Stimulated activated CD8-positive, alpha-beta memory T cell treated with anti-CD3 and anti-CD28 coated beads, Interleukin-2, amount 100 ng/mL, for 1 hour (primary cell): ENCODE measurements at places on chromosomes 1 and 21.

- no peak for DNase-seq
Observed at GRCh38 chr1:213686983-213687382, 300.8 kb upstream of the PROX1 start.

GRCh38 chr1:177849579-177850290 lies 120.1 kb downstream of the SEC16B start:
- DNase-seq = no peak

DNA sequence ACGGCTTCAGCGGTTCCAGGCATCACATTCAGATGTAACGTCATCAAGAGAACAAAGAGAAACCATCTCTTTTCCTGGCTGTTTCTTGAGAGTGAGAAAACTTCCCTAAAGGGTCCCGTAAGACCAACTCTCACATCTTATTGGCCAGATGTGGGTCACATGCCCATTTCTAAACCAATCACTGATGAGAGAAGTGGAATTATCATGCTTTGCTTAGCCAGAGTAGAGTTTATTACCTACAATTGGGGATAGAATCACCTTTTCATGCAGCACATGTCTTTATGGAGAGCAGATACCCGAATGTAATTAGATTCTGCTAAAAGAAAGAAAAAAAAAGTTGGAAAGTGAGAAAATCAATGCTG lies 54.4 kb downstream of the LYPLAL1 start:
- no peak for DNase-seq

GRCh38 chr1:40053138-40053887 lies 12.8 kb downstream of the CAP1 start:
- DNase-seq = no peak

DNA sequence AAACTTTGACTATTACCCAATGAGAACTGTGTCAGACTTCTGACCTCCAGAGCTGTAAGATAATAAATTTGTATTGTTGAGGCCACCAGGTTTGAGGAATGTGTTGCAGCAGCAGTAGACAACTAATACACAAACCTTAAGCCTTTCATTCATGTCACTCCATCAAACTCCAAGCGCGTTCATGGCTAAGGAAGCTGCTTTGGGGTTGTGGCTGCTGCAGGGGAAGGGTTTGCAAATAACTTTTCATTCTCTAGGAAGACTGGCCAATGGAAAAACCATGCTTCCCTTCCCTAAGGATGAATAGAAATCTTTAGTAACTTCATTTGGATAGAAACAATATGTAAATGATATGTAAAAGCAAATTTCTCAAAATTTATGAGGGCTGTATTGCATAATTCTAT lies 170.4 kb downstream of the RHOU start:
- DNase-seq = no peak

GRCh38 chr1:216830424-216831210 lies 107.4 kb upstream of the ESRRG start:
- no peak for DNase-seq

DNA sequence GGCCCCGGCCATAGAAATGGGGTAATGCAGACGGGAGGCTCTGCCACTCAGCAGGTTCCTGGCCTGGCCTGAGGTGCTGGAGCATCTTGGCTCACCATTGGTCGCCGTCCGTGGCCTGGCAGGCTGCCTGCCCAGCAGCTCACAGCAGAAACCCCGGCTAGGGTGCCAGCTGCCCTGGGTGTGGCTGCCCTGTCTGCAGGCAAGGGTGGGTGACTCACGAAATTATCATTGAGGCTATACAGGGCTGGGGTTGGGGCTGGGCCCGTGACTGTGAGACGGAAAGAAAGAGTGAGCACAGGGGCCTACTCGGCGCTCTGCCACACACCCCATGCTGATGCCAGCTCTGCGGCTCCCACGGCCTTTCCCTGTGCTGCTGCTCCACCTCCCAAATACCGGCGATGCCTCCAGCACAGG lies 8.0 kb upstream of the PKP1 start:
- no peak for DNase-seq

DNA sequence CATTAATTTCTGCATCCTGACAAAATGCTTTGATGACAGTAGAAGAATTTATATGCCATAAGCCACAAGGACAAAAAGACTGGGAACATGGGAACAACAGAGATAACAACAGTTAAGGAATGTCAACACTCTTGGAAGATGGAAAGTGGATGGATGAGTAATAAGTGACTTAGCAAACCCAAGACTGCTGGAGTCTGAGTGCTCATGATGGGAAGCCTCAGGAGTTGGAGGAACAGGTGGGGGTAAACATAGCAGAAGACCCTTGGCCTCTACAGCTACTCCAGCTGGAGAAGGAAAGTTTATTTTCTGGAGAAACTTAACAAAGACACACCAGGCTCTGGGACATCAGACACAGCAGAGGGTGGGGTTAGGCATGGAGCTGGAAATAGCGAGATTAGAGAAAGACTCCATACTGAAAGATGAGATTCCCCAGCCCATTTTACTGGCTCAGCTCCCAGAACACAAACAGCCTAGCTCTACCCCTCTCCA lies 13.6 kb downstream of the G0S2 start:
- DNase-seq = no peak
